DMS79 treated with DMSO at 0.1 percent for 48 hours (cell line): ENCODE measurements at places on chromosomes 1 and 21.

GRCh38 chr1:182406012-182406411 is 5.5 kb upstream of the TEDDM1 start:
- no peak for DNase-seq

- no peak for DNase-seq
Measured at GRCh38 chr1:229194096-229194495, 76.8 kb upstream of the RAB4A start.

GRCh38 chr1:17108360-17108759 is 10.9 kb downstream of the PADI2 start:
- no peak for DNase-seq

DNA sequence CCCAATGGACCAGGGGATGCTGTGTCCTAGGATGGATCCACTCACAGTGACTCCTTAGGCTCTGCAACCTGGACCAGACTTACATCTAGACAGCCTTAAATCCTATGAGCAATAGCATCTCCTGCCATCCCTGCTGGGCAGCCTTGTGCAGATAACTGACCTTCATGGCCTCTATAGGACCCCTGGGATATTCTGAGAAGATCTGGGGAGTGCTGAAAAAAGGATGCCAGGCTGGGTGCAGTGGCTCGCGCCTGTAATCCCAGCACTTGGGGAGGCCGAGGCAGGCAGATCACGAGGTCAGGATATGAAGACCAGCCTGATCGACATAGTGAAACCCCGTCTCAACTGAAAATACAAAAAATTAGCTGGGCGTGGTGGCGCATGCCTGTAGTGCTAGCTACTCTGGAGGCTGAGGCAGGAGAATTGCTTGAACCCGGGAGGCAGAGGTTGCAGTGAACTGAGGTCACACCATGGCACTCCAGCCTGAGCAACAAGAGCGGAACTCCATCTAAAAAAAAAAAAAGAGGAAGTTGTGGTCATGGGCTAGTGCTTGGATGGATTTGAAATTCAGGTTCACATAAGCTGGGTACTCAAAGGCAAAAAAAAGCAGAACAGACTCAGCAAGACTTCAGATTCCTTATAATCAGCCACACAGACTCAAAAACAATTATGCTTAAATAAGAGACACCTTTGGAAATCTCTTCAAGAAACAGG is 10.9 kb upstream of the SH2D1B start:
- no peak for DNase-seq

DNA sequence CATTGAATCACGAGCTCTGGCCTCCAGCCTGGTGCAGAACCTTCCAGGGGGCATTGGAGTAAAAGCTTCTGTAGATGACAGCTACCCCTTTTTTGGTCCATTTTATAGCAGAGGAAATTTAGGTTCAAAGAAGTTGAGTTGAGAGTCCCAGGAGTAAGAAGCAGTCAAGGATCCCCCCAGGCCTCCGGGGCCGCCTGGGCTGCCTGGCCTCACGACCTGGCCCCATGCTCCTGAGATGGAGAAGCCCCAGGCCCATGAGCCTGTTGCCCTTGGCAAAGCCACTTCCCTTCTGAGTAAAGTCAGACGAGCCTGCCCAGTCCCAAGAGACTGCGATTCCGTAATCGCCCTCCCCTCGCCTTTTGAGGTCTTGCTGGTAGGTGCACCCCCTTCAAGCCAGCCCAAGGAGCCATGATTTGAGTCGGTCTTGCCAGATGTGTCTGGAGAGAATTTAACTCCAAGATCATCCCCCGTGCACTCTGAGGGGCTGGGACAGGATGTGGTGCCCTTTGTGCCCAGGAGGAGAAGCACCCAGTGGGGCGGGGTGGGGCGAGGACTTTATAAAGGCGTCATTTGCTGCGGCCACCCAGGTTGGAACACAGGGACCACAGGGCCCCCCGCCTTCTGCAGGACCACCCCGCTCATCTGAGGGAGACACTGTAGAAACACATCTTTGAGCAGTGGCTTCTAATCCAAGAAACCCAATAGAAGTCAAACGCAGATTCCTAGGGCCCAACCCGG is 30.1 kb downstream of the PDE9A start:
- no peak for DNase-seq

GRCh38 chr1:199033661-199034060 is 394.8 kb downstream of the PTPRC start:
- DNase-seq = no peak

- no peak for DNase-seq
Measured at GRCh38 chr1:205610036-205610435, 21.8 kb downstream of the ELK4 start.

DNA sequence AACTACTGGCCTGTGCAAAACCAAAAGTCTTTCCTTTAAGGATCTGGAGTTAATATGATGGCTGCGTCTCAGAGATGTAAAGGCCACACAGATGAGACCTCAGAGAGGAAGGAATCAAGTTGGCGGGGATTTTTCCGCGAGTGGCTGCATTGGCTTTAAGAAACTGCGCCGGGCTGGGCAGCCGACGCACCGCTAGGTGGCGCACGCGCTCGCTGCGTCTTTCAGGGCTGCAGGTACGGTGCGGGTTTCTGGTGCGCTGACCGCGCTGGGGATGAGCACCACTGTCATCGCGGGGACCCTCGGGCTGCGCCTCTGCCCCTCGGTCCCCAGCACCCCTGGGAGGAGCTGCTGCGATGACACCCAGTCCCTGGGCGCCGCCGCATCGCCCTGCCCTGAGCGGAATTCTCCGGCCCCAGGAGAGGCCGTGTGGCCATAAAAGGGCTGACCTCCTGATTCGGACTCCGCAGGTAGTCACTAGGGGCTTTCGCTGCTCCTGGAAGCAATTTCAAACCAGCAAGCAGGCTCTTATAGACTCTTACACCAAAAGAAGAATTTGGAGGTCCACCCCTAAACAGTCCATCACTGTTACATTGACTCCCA is 241.0 kb downstream of the KCNJ6 start:
- no peak for DNase-seq

DNA sequence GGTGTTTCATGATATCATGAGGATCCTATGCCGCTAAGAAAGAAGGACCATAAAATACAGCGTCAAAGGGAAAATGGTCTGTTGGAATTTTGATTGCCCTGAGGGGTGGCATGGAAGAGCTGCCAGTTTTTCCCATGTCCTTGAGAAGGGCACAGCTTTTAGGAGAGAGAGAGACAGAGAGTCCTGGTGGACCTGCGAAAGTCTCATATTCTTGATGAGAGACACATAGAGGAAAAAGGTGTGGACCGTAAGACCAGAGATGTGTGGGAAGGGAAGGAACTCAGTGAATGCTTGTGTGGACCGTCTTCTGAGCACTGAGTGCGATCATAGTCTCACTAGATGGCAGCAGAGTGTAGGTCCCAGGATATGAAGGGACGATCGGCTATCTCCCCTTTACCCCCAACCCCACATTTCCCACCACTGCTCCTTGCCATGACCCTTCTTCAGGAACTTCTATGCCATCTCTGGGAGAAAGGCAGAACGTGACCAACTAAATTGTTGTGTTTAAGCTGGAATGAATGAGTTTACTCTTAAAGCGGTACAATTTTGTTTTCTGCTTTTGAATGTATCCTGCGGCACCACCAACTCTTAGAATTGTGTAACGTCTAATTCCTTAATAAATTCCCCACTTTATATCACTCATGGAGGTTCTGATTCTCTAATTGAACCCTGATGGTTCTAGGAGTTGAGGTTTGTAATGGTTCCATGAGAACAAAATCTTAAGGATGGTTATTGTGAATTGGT is 117.7 kb downstream of the CTH start:
- DNase-seq = no peak

- DNase-seq = no peak
Measured at GRCh38 chr21:44892095-44892494, 18.6 kb upstream of the PTTG1IP start.
